ENCODE measurements at places on chromosomes 6 and 20. TPM values are rescaled to one million over a fixed set of nuclear protein-coding genes. Genes with fewer than 3 reads are reported as not detected.

DNA sequence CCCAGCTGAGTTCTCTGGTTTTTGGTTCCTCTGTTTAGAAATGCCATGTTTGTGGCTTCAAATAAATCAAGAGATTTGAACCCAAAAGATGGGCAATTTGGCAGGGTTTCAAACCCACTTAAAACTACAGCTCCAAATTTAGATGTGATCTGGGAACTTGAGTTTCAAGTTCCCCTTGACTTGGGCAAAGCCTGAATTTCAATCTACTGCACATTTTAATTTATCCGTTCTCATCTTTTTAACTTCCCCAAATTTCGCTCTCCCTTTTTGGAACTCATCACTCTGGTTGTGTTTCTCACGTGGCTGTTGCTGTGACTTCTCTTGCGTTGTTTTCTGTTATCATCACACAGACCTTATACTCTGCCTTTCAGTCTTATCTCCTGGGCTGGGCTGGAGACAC lies 230.9 kb downstream of the CDC5L start:
- DNase-seq, result no peak

DNA sequence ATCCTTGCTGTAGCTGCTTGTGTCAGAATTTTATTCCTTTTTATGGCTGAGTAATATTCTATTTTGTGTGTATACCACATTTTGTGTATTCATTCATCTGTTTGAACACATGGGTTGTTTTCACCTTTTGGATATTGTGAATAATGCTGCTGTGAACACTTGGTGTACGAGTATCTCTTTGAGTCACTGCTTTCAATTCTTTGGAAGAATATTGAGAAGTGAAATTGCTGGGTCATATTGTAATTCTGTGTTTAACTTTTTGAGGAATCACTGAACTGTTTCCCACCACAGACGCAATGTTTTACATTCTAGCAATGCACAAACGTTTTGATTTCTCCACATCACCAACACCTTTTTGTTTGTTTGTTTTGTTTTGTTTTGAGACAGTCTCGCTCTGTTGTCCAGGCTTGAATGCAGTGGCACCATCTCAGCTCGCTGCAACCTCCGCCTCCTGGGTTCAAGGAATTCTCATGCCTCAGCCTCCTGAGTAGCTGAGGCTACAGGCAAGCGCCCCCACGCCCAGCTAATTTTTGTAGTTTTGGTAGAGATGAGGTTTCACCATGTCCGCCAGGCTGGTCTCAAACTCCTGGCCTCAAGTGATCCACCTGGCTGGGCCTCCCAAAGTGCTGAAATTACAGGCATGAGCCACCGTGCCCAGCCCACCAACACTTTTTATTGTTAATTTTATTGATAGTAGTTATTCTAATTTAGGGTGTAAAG lies 21.7 kb downstream of the CPXM1 start:
- no peak for DNase-seq

- DNase-seq, result no peak
These were observed 62.8 kb downstream of the ZFAND3 start for GRCh38 chr6:37882292-37882691.

GRCh38 chr6:159777240-159777904 lies 12.0 kb downstream of the TCP1 start:
- no peak for DNase-seq

- no peak for DNase-seq
These were observed 295.0 kb downstream of the KCNQ5 start for GRCh38 chr6:72916906-72917305.

DNA sequence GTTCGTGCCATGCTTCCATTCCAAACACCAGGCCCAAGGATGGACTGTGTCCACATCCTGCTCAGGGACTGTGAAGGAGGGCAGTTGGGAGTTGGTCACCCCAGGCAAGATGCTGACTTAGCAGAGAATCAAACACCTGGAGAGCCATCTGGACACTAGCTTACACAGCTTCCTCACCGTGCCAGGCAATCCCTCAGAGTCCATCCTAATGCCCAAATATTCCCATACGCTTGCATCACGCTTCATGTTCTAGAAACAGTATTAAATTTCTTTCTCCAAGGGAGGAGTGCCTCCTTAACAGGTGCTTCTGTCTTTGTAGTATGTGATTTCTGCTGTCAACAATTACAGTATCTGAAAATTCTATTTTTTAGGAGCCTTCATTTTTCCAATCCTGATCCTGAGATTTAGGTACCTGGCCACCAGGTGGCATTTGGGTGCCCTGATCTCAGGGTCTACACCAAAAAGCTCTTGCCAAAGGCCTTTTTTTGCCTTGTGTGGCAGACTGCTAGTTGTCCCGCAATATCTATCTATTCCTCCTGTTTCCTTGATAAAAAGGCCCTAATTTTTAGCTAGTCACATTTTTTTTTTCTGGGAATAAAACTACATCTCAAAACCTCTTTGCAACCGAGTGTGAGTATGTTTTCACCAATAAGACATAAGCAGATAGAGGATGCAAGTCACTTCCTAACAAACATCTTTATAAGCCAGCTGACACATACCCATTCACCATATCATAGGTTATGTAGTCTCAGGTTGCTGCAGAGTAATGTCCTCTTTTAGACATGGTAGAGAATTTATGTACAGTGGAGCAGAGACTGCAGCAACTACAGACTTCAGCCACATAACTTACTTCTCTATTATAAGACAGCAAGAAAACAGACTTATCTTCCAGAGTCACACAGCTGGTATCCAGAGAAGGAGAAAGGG lies 85.0 kb downstream of the PREP start:
- no peak for DNase-seq

- no peak for DNase-seq
These were observed 109.0 kb downstream of the MCHR2 start for GRCh38 chr6:99885051-99885450.

GRCh38 chr20:62744741-62745191 lies 36.1 kb downstream of the NTSR1 start:
- DNase-seq, result no peak

DNA sequence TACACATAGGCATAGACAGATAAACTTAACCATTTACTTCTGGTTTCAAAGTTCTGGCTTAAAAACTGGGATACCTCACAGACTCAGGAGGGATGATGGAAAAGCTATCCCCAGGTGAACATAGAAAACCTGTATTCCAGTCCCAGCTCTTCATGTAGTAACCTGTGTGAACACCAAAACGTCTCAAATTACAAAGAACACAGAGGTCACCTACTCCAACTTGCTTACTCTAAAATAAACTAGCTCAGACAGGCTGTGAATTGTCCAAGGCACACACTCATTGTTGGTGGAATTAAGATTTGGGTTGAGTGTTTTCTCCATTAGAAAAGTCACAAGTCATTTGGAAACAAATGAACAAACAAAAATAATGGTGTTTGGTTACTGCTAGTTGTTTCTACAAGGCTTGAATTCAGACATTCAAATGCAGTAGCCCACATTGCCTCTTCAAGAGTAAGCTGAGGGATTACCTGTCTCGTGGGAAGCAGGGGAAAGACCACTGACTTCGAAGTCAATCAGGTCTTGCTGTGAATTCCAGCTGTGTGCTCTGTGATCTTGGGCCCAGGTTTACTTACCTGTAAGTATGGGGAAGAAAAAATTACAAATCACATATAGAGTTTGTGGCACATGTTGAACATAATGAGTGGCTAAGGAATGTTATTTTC lies 48.2 kb upstream of the LRRC1 start:
- no peak for DNase-seq

- DNase-seq, result no peak
These were observed 726.0 kb downstream of the KIF16B start for GRCh38 chr20:15847196-15847784.

- DNase-seq, result no peak
These were observed 15.5 kb upstream of the ZFP57 start for GRCh38 chr6:29696147-29697125.

GRCh38 chr6:138572167-138572875 lies 73.0 kb upstream of the NHSL1 start:
- DNase-seq, result no peak

GRCh38 chr6:129267028-129267427 lies 384.1 kb downstream of the LAMA2 start:
- DNase-seq, result no peak

DNA sequence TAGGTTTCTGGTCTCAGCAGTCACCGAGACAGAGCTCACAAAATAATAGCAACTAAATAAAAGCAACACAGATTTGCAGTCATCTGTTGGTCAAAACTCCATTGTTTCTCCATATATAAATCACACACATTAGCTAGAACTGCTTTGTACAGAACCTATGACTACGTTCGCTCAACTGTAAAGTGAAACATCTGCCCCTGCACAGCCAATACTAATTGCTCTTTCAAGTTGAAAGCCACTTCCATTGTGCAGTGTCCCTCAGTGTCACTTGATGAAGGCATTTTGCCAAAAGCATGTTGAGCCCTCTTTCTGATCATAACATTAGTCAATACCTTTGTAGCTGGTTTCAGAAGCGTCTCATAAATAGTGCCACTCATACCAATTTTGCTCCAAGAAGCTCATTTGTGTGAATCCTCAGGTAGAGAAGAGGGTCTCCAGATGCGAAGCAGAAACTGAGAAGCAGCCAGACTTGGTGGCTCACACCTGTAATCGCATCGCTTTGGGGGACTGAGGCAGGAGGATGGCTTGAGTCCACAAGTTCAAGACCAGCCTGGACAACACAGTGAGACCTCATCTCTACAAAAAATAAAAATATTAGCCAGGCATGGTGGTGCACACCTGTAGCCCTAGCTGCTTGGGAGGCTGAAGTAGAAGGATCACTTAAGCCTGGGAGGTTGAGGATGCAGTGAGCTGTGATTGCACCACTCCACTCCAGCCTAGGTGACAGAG lies 68.9 kb downstream of the PERP start:
- no peak for DNase-seq

- DNase-seq, result no peak
These were observed 30.1 kb downstream of the LAMA5 start for GRCh38 chr20:62336775-62337557.

DNA sequence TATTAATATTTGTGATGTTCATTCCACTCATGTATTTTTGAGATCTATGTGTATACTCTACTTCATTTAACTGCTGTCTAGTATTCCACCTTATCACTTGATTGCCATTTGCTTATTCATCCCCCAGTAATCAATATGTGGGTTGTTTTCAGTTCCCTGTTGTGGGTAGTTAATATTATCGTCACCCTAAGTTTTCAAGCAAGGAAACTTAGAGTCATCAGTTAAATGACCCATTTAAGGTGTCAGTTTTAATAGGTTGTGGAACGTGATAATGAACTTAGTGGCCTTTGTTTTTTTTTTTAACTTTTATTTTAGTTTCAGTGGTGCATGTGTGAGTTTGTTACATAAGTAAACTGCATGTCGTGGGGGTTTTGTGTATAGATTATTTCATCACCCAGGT lies 90.3 kb downstream of the SLC24A3 start:
- DNase-seq, result no peak

DNA sequence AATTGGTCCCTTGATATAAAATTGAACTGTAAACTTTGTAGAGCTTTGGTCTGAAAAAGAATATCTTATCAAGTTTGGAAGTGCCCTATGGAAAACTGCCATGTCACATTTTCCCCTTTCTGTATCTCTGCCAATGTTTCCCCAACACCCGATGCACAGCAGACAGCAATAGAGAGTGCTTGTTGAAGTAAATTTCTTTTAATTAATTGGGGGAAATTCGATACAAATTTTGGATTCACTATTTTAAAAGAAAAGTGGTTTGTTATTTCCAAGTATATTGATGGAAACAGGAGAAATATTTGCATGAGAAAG lies 208.1 kb downstream of the OGFRL1 start:
- no peak for DNase-seq

DNA sequence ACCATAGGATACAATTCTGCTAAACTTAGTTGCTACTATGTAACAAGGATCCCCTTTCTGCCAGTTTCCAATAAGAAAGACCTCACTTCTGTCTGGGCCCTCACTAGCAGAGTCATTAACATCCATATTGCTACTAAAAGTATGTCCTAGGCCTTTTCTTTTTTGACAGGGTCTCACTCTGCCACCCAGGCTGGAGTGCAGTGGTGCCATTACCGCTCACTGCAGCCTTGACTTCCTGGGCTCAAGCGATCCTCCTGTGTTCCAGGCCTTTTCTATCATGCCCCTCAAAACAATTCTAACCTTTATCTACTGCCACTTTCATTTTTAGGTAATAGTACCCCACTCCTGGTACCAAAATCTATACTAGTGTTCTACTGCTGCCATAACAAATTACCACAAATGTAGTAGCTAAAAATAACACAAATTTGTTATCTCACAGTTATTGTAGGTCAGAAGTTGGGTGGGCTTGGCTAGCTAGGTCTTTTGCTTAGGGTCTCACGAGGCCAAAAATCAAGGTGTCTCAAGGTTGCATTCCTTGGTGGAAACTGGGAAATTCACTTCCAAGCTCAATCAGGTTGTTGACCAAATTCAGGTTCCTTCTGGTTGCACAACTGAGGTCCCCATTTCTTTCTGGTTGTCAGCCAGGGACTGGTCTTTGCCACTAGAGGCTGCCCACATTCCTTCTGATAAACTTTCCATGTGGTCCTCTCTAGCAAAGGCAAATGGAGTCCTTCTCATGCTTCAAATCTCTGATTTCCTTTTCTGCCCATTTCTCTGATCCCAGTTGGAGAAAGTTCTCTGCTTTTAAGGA lies 3.0 kb downstream of the CSNK2A1 start:
- DNase-seq, result no peak

DNA sequence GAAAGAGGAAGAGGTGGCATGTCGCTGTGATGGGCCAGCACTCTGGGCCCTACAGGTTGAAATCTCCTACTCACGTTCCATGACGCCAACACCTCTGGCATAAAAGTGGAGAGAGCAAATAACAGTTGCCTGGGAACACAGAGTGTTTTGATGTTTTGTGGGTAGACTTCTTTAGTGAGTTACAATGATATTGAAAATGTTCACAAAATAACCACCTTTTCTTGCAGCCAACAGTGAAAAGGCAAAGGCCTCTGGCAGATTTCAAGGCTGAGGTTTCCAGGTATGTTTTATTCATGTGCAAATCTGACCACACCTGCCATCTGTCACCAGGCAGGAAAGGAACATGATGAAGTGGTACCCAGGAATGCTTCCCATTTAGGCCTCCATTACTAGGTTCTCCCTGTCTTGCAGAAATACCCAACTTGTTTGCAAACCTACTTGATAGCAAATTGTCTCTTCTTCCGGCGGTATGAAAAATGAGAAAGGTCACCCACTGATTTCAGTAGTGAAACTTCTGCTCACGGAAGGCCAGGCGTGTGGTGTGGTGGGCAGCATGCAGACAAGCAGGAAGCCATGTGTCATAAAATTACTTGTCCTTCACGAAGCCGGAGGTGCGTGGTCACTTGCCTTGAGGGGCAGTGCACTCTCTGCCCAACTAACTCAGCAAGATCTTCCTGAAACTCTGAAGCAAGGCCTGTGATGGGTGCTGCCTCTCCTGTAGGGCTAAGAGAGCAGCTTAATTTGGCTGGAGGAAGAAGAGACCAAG lies 299.1 kb upstream of the PRDM1 start:
- DNase-seq, result no peak

The MBOAT1 gene
- 5.2 TPM for polyA plus RNA-seq

The SLCO4A1 gene
- polyA plus RNA-seq, result 17.7 TPM

The ADAM33 gene
- not detected for polyA plus RNA-seq

The ALDH5A1 gene
- polyA plus RNA-seq, result 12.8 TPM

The LTB gene
- 0.07 TPM for polyA plus RNA-seq

The REM1 gene
- polyA plus RNA-seq, result not detected

The HIVEP2 gene
- 0.15 TPM for polyA plus RNA-seq

The PNLDC1 gene
- 0.12 TPM for polyA plus RNA-seq

The CDKAL1 gene
- polyA plus RNA-seq, result 11.2 TPM

The MROH8 gene
- 1.2 TPM for polyA plus RNA-seq

The B3GAT2 gene
- not detected for polyA plus RNA-seq

The VWA7 gene
- 3.0 TPM for polyA plus RNA-seq

The SLC22A16 gene
- not detected for polyA plus RNA-seq

The IMPG1 gene
- not detected for polyA plus RNA-seq

All from K562 (cell line).